ENCODE measurements at places on chromosomes 2 and 18.

DNA sequence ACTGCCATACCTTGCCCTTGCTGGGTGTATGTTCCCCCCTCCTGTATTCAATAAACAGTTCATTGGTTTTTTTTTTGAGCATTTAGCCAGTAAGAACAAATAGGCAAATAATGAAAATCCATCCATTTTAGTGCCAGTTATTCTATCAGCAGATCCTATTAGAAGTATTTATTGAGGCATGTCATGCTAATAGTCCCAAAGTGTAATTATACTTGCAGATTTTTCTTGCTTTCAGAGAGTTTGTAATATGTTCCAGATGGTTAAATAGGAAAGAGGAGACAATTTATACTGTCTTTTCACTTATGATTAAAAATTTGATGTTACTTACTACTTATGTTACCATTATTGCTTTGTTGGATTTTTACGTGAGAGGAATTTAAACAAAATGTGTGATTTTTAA is 127.6 kb downstream of the NCOA1 start:
- no peak for DNase-seq

DNA sequence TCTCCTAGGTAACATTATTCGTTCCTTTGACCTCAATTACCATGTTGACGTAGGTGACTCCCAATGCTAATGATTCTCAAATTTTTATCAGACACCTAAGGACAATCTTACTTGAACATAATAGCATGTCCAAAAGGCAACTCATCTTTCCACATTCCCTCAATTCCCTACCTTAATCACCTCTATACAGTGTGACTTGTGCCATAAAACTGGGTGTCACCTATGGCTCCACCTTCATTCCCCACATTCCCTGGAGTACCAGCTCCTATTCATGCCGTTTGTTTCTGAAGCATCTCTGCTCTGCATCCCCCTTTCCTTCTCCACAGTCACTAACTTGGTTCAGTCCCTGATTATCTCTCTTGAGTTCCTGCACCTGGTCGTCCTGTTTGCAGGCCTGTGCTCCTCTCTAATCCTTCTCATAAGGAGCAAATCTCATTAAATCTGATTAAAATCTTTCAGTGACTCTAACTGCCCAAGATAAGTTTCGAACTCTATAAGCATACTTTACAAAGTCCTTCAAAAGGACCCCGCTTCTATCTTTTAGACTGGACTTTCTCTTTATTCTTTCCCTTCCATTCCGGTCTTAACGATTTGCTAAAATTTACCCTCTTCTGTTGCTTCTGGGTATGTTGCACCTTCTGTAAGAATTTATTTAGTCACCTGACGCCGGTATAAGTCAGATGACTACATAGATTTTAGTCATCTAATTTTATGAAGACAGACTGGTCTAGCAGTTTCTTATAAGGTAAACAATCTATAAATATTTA is 128.7 kb downstream of the OSBPL1A start:
- DNase-seq: no peak

DNA sequence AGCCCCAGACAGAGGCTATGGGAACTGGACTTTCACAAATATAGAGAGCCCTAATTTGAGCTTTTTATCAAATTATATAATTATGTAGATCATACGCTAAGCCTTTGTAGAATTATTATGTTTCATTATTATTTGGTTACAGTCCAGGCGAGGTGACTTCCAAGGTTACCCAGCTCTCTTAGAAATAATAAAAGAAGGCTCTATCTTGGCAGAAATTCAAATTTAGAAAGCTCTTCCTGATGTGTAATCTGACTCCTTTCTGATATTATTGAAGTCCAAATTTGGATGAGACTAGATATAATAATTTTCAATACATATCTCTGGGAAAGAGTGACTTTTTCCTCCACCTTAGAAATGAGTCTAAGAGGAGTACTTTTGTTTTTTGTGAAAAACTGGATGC is 4.8 kb upstream of the SLC38A11 start:
- no peak for DNase-seq

DNA sequence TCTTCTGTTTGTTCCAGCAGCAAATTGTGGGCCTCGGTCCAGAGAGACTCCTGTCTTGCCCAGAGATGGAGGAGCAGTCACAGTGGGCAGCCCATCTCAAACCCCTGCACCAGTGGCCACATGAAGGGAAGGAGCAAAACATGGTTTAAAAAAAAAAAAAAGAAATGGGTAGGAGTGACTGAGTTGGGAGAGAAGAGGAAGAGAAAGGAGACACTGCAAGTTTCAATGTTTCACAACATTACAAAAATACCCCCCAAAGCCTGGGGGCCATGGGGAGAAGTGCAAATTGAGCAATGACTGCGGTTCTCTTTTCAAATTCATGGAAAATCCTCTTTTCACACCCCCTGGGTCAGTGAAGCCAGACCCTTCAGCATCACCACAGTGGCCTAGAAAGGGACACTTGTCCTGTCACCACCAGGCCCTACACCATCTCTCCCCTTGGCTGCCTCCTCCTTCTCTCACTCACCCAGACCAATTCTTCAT is 117.1 kb downstream of the ZFP36L2 start:
- no peak for DNase-seq

- DNase-seq: peak; percentile 69
Observed at GRCh38 chr2:102240640-102241370, 54.0 kb downstream of the IL1RL2 start.

- DNase-seq: no peak
Observed at GRCh38 chr2:237045449-237045848, 40.2 kb upstream of the COPS8 start.

DNA sequence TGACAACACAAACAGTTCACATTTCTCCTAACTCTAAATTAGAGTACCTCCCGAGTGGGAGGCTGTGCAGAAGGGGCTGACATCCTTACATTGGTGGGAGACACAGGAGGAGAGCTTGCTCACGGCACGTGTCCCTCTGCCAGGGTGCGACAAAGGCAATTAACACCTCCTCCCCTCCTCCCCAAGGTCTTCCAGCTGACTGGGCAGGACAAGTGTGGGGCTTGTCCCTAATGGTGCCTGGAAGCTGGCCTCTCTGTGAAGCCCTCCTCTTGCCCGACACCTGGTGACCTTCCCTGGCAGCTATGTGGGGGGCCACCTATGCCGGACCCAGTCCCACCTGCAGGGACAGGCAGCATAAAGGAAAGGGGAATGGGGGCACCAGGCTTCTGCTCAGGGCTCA is 57.0 kb downstream of the FAM168B start:
- DNase-seq: no peak

- DNase-seq: no peak
Observed at GRCh38 chr2:205628422-205628821, 53.9 kb upstream of the NRP2 start.

DNA sequence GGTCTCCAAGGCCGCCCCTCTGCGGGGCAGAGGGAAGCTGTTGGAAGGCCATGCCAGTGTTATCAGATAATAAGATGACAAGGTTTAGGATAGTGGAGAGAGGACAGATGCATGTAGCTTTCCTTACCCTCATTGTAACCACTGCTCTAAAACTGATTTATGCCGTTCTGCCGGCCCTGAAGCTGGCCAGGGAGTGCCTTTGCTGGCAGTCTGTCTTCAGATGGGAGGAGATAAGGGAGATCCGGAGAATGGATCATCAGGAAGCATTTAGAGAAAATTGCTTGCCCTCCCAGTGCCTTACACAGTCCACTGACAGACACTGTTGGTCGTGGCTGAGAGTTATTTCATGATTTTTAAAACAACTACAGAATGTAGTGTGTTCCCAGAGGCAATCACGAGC is 35.4 kb upstream of the MYO3B start:
- no peak for DNase-seq
